ENCODE measurements at places on chromosomes 1 and 21.

DNA sequence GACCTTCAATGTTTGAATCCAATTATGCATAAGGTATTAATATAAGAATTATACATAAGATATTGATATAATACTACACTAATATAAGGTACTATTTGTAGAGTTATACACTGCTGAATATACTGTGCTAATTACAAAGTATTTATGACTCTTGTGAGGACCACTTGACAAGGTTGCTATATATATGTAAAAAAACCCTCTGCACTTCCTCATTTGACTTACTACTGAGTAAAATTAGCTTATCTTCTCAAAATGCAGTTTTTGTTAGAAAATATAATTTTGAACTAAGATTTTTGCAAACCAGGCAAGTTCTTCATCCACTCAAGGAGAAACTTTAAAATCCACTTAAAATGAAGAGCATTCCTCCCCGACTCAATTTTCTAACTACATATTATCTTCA is 8.5 kb downstream of the SIKE1 start:
- no peak for DNase-seq

GRCh38 chr1:1344655-1345361 is 4.4 kb downstream of the DVL1 start:
- DNase-seq = no peak

- no peak for DNase-seq
Measured at GRCh38 chr1:43861988-43862735, 71.4 kb upstream of the ARTN start.

- DNase-seq = no peak
Measured at GRCh38 chr21:35565204-35565611, 495.1 kb downstream of the SETD4 start.

DNA sequence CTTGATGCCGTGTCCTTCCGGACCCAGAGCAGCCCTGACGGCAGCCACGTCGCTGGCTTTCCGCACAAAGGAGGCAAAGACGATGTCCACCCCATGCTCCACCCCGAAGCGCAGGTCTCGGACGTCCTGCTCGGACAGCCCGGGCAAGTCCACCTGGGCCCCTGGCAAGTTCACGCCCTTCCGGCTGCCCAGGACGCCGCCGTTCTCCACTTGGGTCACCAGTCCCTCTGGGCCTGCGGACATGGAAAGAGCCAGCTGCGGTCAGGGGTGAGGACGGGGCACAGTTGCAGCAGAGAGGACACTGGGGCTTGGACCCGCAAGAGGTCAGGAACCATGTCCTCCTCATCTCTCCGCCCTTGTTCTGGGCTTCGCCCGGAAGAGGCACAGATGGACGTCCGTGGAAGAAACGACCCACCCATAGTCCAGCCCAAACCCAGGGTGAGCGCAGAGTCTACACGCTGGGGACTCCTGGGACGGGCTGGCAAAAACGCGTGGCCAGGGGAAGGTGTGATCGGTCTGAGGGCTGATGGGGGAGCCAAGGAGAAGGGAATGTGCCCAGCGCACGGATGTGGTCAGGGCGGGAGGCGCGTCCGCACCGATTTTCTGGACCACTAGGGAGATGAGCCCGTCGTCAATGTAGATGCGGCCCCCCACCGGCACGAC is 6.6 kb downstream of the PKLR start:
- DNase-seq = no peak

- no peak for DNase-seq
Measured at GRCh38 chr21:34640858-34641257, 25.9 kb upstream of the RCAN1 start.

- DNase-seq = no peak
Measured at GRCh38 chr1:20383631-20384030, 93.0 kb downstream of the VWA5B1 start.

DNA sequence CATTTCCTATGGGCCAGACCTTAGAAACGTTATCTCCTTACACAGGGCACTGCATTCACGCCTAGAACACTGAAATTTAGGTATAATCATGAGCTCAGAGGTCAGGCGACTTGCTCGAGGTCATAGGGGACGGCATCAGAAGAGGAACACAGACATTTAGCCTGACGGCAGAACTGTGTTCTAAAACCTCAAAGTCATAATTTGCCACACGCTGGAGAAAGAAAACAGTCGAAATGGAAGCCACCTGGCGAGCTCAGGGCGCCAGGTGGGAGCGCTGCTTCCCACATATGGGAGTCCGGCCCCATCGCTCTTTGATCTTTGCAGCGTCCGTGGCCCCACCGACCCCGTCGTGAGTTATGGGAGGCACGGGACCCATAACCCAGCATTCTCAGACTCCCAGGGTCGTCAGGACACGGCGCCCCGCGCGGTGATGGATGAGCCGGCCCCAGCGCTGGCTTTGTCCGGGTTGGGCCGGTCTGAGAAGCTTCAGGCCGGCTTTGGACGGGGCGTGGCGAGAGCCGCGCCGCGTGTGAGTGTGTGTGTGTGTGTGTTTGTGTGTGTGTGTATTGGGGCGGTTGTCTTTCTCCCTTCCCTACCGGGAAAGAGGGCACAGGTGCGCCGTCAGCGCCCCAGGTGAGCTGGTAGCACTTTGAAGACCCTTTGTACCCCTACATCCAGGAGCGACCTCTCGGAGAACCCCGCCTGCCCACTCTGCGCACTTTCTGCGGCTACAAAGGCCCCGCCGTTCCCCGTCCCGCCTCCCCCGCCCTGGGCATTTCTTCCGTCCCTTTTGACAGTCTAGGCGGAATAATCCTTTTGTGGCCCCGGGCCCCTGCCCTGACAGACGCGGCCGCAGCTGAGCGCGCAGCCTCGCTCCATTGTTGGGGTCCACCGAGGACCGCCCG is 861 bp upstream of the DRAXIN start:
- DNase-seq = peak; percentile 69

DNA sequence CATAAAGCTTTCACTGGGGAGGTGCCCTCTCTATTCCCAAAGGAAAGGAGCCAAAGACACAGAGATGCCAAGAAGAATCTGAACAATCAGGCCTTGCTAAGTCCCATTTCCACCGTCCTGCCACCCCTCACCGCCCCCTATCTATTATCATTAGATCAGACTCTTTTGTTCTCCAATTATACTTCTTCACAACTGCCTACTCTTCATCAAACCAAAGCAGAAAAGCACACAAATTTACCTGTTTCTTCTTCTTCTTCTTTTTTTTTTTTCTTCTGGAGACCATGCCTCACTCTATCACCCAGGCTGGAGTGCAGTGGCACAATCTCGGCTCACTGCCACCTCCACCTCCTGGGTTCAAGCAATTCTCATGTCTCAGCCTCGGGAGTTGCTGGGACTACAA is 43.1 kb upstream of the ARHGEF10L start:
- no peak for DNase-seq

- DNase-seq = no peak
Measured at GRCh38 chr1:231611851-231612250, 14.7 kb upstream of the DISC1 start.

- no peak for DNase-seq
Measured at GRCh38 chr1:15033264-15033663, 120.3 kb upstream of the TMEM51 start.

GRCh38 chr1:160366731-160367515 is at the start of gene NHLH1:
Gene NHLH1 (plus strand): TSS chr1:160367071. CDS start chr1:160370732, 3,661 bp downstream.
- no peak for DNase-seq

DNA sequence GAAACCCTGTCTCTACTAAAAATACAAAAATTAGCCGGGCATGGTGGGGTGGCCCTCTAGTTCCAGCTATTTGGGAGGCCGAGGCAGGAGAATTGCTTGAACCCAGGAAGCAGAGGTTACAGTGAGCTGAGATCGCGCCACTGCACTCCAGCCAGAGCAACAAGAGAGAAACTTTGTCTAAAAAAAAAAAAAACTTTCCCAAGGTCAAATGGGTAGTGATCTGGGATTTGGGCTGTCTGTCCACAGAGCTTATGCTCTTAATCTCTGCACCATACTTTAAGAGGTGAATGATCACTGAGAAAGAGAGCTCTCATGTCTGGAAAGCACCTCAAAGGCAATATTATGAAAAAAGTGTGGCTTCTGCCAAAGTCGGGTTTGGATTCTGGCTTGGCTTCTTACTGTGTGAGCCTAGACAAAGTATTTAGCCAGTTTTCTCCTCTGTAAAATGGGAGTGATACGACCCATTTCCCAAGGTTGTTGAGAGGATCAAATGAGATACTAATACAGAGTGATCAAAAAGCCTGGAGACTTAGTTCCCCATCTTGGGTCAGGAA is 34.4 kb downstream of the ATP2B4 start:
- DNase-seq = no peak

DNA sequence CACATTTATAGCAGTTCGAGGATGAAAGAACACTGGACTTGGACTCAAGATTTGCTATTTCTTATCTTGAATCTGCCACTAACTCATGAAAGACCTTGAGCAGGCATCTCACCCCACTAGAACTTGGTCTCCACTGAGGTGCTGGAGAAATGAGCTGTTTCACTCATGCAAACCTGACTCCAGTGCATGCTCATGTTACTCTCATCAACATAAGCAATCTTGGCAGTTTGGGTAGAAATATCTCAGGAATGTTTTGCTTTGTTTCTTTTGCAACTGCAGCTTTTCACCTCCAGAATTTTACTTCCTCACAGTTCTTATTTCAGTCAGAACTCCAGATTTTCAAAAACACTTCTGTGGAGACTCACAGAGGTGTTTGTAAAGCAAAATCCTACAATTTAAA is 46.2 kb upstream of the DAB1 start:
- DNase-seq = peak; percentile 9

DNA sequence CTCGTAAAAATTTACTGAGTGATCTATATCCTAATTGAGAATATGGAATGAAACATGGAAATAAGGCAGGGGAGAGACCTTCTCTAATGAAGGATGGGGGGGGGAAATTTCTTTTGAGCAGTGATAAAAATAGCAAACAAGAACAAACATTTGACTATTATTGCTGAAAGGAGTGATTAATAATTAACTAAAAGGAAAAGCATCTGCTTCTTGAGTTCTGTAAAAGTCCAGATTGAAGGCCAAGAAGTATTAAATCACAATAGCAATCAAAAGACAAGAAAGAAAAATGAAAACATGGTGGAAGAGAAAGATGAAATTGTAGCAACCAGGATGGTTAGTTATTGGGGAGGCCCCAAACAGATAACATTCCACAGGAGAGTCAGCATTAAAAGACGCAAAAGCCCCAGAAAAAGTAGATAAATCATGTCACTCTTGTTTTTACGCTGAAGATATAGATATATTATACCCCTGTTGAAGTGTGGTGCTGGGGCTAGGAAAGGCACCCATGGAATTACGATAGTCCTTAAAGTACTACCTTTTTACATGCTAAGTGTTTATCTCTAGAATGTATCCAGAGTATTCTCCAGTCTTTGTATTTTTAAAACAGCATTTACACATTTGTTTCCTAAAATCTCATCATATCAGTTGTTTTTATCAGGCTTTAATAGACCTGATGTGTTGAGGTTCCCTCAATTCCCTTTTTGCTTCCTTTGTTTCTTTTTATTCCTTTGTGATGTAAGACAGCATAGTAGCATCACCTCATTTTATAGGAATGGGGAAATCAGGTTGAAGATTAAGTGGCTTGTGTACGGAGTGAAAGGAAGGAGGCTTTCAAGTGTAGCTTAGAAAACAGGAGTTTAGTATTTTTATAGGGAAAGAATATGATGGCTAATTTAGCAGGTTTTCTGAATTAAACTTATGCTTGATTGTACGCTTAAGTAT is 28.9 kb downstream of the DISP1 start:
- DNase-seq = no peak

- no peak for DNase-seq
Measured at GRCh38 chr1:110214454-110215404, 4.6 kb downstream of the KCNC4 start.

- DNase-seq = no peak
Measured at GRCh38 chr1:164560556-164560955, 1.6 kb downstream of the PBX1 start.

- no peak for DNase-seq
Measured at GRCh38 chr1:216913976-216914375, 190.7 kb upstream of the ESRRG start.

DNA sequence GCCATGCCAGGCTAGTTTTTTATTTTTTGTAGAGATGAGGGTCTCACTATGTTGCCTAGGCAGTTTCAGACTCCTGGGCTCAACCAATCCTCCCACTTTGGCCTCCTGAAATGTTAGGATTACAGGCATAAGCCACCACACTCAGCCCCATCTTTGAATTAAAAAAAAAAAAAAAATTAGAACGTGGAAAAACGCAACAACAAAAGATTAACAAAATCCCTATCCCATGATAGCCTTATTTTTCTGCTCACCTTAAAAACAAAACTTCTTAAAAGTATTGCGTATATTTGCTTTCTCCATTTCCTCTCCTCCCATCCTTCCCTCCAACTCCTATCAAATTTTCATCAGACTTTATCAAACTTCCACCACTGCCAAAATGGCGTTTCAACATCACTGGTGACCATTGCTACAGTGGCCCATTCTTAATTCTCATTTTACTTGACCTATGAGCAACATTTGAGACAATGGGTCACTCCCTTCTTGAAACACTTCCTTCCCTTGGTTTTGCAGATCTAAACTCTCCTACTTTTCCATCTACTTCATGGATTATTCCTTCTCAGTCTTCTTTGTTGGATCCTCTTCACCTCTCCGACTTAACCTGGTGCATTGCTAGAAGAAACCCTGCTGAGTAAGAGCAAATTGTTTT is 579 bp upstream of the ZNF684 start:
- no peak for DNase-seq

GRCh38 chr1:175871647-175872046 is 128.3 kb upstream of the TNR start:
- DNase-seq = no peak

DNA sequence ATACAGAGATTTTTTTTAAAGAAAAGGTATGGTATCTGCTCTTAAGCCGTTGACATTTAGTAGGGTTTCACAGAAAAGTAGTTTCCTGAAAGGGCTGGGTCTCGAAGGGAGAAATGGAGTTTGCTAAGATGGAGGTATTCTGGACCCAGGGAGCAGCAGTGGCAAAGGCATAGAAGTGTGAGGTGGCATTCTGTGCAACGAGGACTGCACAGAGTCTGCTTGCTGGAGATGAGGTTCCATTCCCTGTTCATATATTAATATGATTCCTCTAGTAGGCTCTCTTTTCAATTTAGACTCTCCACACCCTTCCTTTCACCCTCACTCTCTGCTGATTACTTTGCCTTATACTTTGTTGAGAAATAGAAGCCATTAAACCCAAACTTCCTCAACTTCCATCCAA is 38.5 kb upstream of the PODN start:
- DNase-seq = no peak

DNA sequence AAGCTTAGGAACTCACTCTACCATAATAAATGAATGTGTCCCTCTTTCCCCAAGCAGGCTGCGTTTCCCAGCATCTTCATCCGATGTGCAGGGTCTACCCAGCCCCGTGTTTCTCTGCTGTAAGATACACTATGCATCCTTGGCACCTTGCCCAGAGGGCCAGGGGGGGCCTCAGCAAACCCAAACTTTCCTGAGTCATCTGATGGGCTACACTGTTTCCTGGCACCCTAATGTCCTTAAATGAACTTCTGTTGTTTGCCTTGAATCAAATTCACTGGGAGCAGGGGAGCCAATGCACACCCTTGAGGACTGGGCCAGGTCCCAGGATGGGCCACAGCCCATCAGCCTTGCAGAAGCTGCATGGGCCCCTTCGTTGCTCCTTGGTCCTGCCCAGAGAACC is 145.5 kb downstream of the IGSF21 start:
- no peak for DNase-seq

GRCh38 chr1:79588719-79589118 is 582.2 kb upstream of the ADGRL4 start:
- DNase-seq = no peak
